ENCODE measurements at places on chromosomes 16 and 17.

- DNase-seq = no peak
Measured at GRCh38 chr17:49146620-49147306, 14.2 kb downstream of the B4GALNT2 start.

DNA sequence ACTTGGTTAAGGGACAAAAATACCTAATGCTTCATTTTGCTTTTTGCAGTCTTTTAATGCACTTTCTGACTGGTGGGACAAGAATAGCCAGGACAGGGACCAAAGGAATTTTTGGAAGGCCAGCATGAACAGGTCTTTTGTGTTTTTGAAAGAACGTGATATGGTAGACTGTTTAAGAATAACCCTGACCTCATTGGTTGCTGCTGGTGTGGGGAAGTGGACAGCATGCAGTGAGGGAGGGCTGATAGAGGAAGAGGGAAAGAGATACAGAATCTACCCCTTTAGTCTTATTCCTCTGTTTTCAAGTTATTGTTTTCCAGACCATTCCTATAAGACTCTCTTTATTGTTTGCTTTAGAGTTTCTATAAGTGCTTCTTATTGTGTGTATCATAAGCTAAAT is 816.2 kb downstream of the CDH11 start:
- no peak for DNase-seq

DNA sequence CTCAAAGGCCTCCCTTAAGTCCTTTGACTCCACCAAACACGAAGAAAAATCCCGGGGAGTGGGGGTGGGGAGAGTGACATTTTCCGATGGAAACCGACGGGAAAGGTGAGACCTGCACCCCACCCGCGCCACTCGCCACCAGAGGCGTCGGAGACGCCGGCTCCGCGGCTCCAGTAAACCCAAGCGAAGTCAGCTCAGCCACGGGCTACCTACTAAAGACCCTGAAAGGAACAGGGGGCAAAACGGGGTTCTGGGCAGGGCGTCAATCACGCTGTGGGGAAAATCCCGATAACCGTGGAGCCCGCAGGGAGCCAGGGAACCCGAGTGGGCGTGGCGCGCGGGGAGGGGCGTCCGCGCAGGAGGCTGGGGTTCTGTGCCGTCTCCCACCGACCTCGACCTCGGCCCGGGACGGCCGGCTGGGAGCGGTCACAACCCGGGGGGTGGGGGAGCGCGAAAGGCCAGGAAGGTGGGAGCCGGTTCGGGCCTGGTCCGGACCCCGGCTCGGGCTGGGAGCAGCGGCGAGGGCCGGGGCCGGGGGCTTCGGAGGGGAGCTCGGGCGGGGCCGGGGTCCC is 565 bp downstream of the WDR45B start:
- DNase-seq = no peak

DNA sequence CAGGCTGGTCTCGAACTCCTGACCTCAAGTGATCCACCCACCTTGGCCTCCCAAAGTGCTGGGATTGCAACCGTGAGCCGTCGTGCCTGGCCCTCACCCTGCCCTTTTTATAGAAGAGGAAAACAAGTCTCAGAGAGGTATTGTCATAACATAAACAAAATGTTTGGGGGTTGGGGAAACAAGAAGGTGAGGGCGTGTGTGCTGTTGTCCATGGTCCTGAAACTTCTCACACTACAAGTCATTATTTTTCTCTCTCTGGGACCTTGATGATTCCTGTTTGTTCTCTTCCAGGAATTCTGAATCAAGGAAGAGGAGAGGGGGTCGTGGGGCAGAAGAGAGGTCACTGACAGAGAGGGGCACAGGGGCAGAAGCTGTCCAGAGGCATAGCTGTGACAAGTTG is 160.2 kb upstream of the LHX1 start:
- no peak for DNase-seq

DNA sequence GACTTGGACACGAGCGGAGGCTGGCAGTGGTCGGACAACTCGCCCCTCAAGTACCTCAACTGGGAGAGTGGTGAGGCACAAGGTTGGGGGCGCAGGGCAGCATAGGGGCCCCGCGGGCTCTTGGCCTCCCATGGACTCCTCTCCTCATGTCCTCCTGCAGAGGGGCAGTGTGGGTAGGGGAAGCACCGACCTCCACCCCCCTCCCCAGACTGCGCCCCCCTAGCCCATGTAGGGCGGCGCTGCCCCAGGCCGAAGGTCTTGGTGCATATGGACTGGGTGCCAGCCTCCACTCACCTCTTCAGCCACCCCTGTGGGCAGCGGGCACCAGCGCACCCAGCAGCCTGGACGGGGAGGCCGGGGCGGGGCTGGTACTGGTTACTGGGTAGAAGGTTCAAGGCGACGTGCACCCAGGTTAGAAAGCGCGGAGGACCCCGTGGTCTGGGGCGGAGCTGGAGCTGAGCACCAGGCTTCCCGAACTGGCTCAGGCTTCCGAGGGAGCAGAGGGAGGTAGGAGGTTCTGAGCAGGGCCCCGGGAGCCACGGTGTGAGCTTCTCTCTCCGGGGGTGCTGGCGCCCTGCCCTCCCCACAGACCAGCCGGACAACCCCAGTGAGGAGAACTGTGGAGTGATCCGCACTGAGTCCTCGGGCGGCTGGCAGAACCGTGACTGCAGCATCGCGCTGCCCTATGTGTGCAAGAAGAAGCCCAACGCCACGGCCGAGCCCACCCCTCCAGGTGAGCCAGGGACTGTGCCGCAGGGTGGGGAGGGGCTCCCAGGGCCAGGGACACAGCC is 39.5 kb downstream of the MRC2 start:
- DNase-seq = no peak

- DNase-seq = no peak
Measured at GRCh38 chr16:85989863-85990643, 91.1 kb downstream of the IRF8 start.

GRCh38 chr17:79202480-79202879 is 127.9 kb downstream of the ENGASE start:
- no peak for DNase-seq

- no peak for DNase-seq
Measured at GRCh38 chr16:4517812-4518680, 20.5 kb downstream of the CDIP1 start.

GRCh38 chr16:67183-67791 is 5.1 kb downstream of the RHBDF1 start:
- no peak for DNase-seq

DNA sequence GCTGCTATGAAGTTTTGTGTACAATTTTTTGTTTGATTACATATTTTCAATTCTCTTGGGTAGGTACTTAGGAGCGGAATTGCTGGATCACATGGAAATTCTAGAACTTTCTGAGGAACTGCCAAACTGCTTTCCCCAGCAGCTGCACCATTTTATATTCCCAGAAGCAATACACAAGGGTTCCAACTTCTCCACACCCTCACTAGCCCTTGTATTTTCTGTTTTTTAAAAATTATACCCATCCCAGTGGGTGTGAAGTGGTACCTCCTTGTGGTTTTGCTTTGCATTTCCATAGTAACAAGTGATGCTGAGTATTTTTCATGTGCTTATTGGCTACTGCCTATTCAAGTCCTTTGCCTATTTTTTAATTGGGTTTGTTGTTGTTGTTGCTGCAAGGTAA is 20.9 kb downstream of the NACA2 start:
- no peak for DNase-seq

DNA sequence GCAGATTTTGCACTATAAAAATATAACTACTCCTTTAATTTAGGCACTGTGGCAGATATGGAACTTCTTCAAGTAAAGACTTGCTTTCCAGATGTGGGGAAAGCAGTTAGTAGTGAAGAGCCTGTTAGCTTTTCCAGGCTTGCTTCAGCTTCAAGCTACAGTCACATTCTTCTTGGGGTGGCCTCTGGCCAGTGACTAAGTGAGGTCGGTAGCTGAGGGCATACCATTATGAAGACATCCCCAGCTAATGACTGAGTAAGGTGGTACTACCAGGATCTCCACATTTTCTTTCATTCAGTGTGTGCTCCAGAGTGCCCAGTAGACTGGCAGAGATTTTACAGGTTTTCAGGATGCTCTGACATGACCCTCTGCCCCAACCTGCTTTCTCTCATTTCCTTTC is 167.1 kb upstream of the KIF2B start:
- no peak for DNase-seq

DNA sequence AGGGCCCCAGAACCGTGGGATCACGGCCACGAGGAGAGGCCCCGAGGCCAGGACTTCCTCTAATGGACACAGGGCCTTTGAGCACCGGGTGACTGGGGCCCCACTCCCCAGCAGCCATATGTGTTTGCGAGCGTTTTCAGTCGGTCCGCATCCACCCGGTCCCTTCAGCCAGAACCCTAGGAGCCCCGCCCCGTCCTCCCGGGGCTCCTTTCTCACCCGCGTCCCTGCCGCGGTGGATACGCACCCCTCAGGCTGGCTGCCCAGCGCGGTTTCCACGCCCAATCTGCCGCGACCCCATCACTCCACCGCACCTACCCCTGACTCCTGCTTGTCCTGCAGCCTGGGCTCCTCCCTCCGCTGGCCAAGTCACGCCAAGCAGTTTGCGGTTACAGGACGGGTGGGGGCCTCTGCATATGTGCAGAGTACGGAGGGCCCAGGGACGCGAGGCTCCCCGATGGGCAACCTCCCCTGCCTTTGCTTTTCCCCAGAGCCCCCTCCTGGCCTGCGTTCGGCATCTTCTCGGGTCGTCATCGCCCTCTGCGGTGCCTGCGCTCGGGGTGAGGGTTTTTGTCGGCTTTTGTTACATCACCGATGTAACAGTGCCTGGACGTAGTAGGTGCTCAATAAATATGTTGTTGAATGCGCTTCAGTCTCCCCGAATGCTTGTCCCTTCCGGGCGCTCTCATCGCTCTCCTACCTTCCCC is 1.0 kb upstream of the TTYH2 start:
- no peak for DNase-seq

- no peak for DNase-seq
Measured at GRCh38 chr17:58377093-58377601, 25.1 kb upstream of the SUPT4H1 start.

GRCh38 chr17:725084-725483 is 7.3 kb upstream of the TLCD3A start:
- no peak for DNase-seq

DNA sequence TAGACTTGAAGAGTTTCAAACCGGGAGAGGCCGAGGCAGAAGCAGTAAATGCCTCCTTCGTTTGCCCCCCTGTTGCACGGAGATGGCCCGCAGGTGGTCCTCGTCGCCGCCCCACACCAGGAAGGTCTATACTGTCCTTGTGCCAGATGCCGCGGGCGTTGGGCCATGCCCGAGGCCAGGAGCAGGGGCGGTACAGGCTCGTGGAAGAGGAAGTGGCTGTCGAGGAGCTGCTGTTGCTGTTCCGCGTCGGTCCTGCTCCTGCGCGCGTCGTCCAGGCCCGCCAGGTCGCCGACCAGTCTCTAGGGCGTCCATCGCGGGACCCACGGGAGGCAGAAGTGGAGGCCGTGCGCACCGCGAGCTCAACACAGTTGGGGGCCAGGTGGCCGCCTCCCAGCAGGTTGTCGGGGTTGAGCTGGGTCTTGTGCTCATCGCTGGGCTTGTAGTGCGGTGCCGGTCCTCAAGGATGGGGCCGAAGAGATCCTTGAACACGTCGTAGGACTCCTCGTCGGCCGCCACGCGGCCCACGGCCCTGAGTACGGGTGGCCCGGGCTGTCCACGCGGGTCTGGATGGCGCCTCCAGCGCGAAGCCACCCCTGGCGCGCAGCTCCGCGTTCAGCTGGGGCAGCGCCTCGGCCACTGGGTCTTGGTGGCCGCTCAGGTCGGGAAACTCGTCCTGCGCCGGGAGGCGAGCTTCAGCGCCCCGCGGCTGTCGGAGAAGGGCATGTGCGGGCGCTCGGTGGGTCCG is 13.1 kb upstream of the C16orf87 start:
- no peak for DNase-seq

GRCh38 chr16:86227801-86228200 is 282.5 kb upstream of the FOXF1 start:
- DNase-seq = no peak

GRCh38 chr16:67105246-67105645 is 4.5 kb upstream of the PHAF1 start:
- DNase-seq = no peak

DNA sequence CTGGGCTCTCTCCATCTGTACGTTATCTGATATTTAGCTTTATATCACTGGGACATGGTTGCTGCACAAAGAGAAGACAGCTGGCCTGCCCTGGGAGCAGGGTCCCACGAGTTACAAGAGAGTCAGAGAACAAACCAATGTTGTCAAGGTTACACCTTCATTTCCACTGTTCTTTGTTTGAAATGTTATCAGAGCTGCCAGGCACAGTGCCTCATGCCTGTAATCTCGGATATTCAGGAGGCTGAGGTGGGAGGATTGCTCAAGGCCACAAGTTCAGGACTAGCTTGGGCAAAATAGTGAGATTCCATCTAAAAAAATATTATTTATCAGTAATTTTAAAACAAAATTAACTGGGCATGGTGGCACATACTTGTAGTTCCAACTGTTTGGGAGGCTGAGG is 34.6 kb downstream of the ATP6V0A1 start:
- no peak for DNase-seq

DNA sequence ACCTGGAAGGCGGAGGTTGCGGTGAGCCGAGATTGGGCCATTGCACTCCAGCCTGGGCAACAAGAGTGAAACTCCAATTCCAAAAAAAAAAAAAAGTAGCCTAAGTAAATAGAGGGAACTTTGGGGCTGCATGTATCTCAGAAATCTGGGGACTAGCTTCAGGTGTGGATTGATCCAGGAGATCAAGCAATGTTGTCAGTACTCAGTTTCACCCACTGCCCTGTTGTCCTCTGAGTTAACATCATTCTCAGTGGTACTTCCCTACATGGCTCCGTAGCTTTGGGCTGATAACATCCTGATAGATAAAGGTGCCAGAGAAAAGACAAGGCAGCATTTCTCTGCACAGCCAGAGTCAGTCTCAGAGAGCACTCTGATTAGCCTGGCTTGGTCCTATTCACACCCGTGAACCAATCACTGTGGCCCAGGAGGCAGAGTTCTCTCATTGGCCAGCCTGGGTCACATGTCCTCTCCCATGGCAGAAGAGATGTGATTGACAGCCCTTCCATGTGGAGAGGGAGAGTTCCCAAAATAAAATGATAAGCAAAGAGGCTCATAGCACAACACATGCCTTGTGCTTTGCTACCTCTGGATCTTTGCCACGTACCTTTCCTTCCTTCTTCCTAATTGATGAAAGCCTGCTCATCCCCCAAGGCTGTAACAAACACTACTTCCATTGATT is 99.6 kb downstream of the ABCC1 start:
- no peak for DNase-seq

DNA sequence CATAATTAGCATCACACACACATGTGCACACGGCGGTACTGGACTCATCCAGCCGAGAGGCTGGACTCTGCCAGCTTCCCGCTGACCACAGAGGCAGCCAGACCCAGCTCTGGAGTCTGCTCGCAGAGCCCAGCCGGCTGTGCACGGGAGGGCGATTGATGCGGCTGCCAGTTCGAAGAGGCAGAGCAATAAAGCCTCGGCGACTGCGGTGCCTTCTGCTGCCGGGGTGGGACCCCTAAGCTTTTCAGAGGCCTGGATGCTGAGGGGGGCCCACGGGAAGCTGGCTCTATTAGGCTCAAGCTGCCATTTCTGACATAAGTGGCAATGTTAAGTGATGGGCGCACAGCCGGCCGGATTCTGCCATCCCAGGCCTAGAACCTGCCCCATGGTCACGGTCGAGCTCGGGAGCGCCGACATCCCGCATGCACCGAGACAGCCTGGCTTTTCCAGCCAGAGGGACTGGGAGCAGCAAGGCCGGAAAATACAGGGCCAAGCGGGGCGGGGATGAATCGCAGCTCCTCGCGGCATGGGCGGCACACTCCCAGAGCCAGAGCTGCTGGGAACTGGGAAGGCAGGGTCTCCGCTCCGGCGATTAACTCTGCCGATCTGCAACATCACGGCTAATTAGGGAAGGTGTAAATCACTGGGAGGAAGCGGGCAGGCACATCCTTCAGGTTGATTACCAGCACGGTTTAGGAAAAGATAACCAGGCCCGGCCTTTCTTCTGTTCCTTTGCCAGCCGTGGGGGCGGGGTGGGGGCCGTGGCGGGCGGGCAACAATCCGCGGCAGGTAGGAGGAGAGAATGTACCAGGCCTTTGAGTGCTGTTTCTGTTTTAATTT is 57.7 kb downstream of the TBC1D16 start:
- DNase-seq = no peak
